T-helper 2 cell (primary cell): ENCODE measurements at places on chromosomes 6 and 20.

GRCh38 chr20:57244627-57245214 is 21.7 kb downstream of the BMP7 start:
- no peak for DNase-seq

GRCh38 chr6:149913540-149914240 is 9.2 kb downstream of the RAET1G start:
- no peak for DNase-seq

GRCh38 chr6:10343320-10343719 is 71.6 kb downstream of the TFAP2A start:
- no peak for DNase-seq

DNA sequence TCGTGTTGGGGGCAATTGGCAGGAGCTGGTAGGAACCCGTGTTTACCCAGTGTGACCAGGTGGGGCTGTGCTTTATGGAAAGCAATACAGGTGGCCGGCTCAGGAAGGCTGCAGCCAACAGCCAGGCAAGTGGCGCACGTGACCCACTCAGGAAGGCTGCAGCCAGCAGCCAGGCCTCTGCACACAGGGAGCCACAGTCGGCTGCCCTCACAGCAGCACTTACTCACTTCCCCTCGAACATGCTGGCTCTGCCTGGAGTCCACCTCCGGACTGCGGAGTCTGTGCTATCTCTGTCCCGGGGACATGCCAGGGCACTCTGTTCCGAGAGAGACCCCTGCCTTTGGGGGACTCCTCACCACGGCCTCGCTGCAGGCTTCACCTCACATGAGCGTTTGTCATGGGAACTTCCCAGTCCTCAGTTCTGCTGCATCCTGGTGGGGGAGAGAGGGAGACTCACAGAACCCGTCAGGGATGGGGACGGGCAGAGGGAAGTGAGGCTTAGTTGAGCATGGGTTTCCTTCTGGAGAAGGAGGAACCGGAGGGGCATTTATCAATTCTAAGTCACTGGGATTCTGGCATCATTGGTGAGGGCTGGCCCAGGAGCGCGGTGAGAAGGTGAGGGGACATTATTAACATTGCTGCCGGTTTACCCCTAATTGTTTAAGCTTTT is 76.8 kb downstream of the TTLL2 start:
- no peak for DNase-seq

DNA sequence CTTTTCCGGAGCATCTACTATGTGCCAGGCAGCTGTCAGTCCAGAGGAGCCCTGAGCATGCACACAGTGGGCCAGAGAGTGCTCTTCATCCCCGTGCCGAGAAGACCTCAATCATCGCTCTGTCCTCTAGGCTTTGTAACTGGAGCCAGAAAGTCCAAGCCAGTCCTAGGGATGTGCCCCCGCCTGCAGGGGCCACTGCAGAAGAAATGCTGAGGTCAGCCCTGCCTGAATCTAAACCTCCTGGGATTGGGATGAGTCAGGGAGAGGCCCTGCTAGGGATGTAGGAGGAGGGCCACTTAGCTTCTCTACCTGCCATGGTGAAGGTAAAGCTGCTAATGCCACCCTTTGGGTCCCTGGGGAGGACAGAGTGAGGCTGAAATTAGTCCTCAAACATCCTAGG is 146.8 kb downstream of the CDC5L start:
- DNase-seq = no peak

DNA sequence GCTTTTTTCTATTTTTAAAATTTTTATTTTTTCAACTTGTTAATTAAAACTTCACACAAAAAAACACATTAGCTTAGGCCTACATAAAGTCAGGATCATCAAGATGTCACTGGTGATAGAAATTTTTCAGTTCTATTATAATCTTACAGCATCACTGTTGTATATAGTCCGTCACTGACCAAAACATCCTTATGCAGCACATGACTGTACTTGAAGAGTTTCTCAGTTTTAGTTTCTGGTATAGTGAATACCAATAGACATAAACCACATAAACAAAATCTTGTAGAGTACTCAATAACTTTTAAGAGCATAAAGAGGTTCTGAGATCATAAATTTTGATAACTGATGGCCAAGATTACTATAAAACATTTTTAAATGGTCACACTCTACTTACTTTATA is 71.8 kb downstream of the ASCC3 start:
- DNase-seq = no peak
